ENCODE measurements at places on chromosomes 16 and 17.

GRCh38 chr16:28029387-28030002, 34.0 kb downstream of the GSG1L start:
- no peak for DNase-seq

GRCh38 chr16:75555213-75555706, 792 bp downstream of the TMEM231 start:
- peak; percentile 87 for DNase-seq

GRCh38 chr17:74875977-74876593, 3.3 kb upstream of the FDXR start:
- no peak for DNase-seq

GRCh38 chr16:46658925-46659324, 30.1 kb downstream of the VPS35 start:
- no peak for DNase-seq
